ENCODE measurements at places on chromosomes 6 and 20. TPM values are rescaled to one million over a fixed set of nuclear protein-coding genes. Genes with fewer than 3 reads are reported as not detected.

- no peak for DNase-seq
- no peaks in the 10 kb centered on the region for H3K4me1 ChIP-seq
- H3K4me3 ChIP-seq, result no peak overlapping the region
- no peaks in the 10 kb centered on the region for H3K36me3 ChIP-seq
- no peaks in the 10 kb centered on the region for H3K27me3 ChIP-seq
Measured at GRCh38 chr6:91114123-91114708, 527.3 kb upstream of the MAP3K7 start.

DNA sequence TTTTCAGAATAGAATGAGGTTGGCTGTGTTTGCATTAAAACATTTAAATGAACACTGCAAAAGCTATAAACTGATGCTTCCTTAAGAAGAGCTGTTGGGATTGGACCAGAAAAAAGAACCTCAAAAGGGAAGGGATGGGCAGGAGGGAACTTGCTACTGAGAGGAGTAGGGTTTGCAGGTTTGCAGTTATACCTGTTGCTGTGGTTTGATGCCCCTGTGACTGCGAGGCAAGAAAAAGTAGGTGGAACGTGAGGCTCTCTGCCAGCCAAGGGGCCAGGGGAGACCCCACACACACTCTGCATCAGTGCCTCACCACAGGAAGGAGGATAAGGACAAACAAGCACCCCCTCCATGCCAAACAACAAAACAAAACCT is 197.2 kb downstream of the BCAS1 start:
- H3K4me3 ChIP-seq, result peak overlapping the region; percentile 73
- no peaks in the 10 kb centered on the region for H3K36me3 ChIP-seq
- peak overlapping the region; percentile 83 for H3K27ac ChIP-seq
- H3K27me3 ChIP-seq, result no peaks in the 10 kb centered on the region
- no peak for DNase-seq

GRCh38 chr20:9616833-9617461 is 102.6 kb downstream of the LAMP5 start:
- no peaks in the 10 kb centered on the region for H3K36me3 ChIP-seq
- peak; percentile 76 for DNase-seq
- no peak overlapping the region for H3K4me3 ChIP-seq
- no peak overlapping the region for H3K27ac ChIP-seq

- H3K4me1 ChIP-seq, result no peaks in the 10 kb centered on the region
- no peak for DNase-seq
- H3K4me3 ChIP-seq, result no peak overlapping the region
- no peaks in the 10 kb centered on the region for H3K27me3 ChIP-seq
- peaks cover 38% of the 10 kb centered on the region for H3K36me3 ChIP-seq
Measured at GRCh38 chr6:31882344-31882743, 3.5 kb upstream of the SLC44A4 start.

DNA sequence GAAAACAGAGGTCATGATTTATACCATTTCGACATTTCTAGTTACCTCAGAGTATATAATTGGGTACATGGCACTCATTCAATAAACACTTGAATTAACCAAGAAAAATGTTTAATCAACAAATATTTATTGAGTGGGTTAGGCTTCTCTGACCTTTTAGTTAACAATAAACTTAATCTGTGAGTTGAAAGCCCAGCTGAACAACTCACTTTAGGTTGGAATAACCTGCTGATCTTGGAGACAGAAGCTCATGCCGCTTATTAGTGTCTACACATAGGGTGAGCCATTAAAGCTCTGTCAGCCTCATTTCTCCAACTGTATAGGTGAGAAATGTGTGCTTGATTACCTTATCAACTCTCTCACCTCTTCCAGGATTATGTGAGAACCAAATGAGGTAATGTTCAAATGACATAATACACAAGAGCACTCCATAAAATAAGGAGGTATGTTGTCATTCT is 98.2 kb upstream of the DTNBP1 start:
- H3K27ac ChIP-seq, result no peak overlapping the region
- peaks cover 5% of the 10 kb centered on the region for H3K27me3 ChIP-seq
- no peak for DNase-seq
- no peaks in the 10 kb centered on the region for H3K36me3 ChIP-seq

GRCh38 chr6:73943411-73943810 is 247.4 kb downstream of the CD109 start:
- H3K27ac ChIP-seq, result no peak overlapping the region
- H3K27me3 ChIP-seq, result peaks cover 2% of the 10 kb centered on the region
- no peaks in the 10 kb centered on the region for H3K36me3 ChIP-seq
- H3K4me3 ChIP-seq, result no peak overlapping the region

- H3K36me3 ChIP-seq, result no peaks in the 10 kb centered on the region
- H3K27ac ChIP-seq, result no peak overlapping the region
- H3K4me1 ChIP-seq, result no peaks in the 10 kb centered on the region
Measured at GRCh38 chr6:17847203-17847760, 140.2 kb downstream of the KIF13A start.

- H3K4me3 ChIP-seq, result no peak overlapping the region
- no peak for DNase-seq
- no peaks in the 10 kb centered on the region for H3K36me3 ChIP-seq
- H3K27me3 ChIP-seq, result peaks cover 2% of the 10 kb centered on the region
- H3K4me1 ChIP-seq, result no peaks in the 10 kb centered on the region
Measured at GRCh38 chr20:48102931-48103660, 317.8 kb upstream of the SULF2 start.

DNA sequence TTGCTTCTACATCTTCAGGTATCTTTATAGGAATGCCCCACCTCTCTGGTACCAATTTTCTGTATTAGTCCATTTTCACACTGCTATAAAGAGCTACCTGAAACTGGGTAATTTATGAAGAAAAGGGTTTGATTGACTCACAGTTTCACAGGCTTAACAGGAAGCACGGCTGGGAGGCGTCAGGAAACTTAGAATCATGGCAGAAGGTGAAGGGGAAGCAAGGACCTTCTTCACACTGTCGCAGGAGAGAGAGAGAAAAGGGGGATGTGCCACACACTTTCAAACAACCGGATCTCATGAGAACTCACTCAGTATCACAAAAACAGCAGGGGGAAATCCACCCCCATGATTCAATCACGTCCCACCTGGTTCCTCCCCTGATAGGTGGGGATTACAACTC is 24.4 kb upstream of the LY86 start:
- peaks cover 3% of the 10 kb centered on the region for H3K27me3 ChIP-seq
- peaks cover 2% of the 10 kb centered on the region for H3K36me3 ChIP-seq
- no peak overlapping the region for H3K27ac ChIP-seq
- no peak for DNase-seq
- peaks cover 29% of the 10 kb centered on the region for H3K4me1 ChIP-seq

Gene HSPA1A
- total RNA-seq, result 64.7 TPM

GRCh38 chr6:135195522-135195921 is 14.4 kb downstream of the MYB start:
- H3K27ac ChIP-seq, result no peak overlapping the region
- H3K4me3 ChIP-seq, result no peak overlapping the region
- DNase-seq, result no peak
- H3K36me3 ChIP-seq, result peaks cover 66% of the 10 kb centered on the region
- H3K4me1 ChIP-seq, result peaks cover 22% of the 10 kb centered on the region
- H3K27me3 ChIP-seq, result no peaks in the 10 kb centered on the region

DNA sequence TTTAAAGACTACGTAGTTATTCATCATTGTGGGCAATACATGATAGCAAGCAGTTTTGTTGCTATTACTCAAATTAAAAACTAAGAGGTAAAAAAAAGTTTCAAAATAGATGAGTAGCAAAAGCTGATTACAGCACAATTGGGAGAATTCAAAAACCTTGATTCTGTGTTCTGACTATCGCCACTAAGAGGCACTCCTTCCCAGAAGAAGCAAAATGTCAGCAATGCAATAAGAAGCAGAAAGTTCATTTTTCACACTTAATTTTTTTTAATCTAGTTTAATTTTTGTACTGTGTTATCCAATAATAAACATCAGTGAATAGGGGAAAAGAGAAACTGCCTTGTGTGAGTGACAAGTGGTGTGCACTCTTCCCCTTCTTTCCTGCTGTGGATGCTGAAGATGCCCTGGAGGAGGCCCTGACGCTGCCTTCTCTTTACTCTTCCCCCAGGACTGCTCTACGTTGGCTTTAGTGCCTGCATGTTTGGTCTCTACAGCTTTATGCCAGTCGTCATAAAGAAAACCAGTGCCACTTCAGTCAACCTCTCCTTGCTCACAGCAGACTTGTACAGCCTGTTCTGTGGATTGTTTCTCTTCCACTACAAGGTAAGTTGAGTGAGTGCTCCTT is 263.2 kb upstream of the PLN start:
- H3K27ac ChIP-seq, result no peak overlapping the region
- no peaks in the 10 kb centered on the region for H3K36me3 ChIP-seq
- no peak for DNase-seq
- peaks cover 2% of the 10 kb centered on the region for H3K4me1 ChIP-seq

- H3K36me3 ChIP-seq, result peaks cover 8% of the 10 kb centered on the region
- H3K4me1 ChIP-seq, result no peaks in the 10 kb centered on the region
- no peak for DNase-seq
- H3K4me3 ChIP-seq, result no peak overlapping the region
- no peak overlapping the region for H3K27ac ChIP-seq
Measured at GRCh38 chr6:121201105-121201504, 133.2 kb downstream of the TBC1D32 start.

Gene ZNF311
- 0.98 TPM for total RNA-seq

DNA sequence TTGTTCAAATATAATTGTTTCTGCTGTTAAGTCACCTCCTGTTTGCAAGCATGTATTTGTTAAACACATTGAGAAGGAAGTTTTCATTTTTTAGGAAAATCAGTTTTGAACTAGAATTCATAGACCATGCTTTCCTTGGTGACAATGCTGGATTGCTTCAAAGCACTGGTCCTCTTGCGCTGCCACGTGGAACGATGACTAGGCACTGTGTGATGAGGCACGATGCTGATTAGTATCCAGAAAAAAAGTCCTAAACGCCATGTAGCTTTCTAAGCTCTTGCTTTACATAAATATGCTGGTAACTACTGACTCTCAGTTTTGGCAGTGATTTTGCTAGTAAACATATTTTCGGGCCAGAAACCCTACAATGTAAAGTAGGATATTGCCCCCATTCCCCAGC is 11.1 kb upstream of the EXOC2 start:
- no peak overlapping the region for H3K4me3 ChIP-seq
- DNase-seq, result no peak
- peaks cover 13% of the 10 kb centered on the region for H3K27me3 ChIP-seq
- no peaks in the 10 kb centered on the region for H3K36me3 ChIP-seq

DNA sequence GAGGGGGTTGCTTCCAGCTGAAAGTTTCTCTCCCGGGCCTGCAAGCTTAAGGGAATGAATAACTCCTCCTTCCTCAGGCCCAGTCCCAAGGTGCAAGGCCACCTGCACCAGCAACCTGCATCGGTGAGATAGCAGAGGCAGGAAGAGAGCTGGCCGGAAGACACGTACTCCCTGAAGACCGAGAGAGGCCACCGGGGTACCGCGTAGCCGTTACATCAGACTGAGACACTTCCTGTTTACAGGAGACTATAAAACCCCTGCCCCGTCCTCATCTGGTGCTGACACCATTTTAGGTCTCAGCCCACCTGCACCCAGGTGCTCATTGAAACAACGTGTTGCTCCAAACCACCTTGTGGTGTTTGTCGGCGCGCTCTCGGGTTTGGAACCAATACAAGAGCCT is 60.5 kb upstream of the PRND start:
- peak; percentile 69 for DNase-seq
- peaks cover 5% of the 10 kb centered on the region for H3K27me3 ChIP-seq
- peak overlapping the region; percentile 77 for H3K27ac ChIP-seq
- peak overlapping the region; percentile 23 for H3K4me3 ChIP-seq
- H3K4me1 ChIP-seq, result peaks cover 30% of the 10 kb centered on the region

Gene MROH8
- total RNA-seq, result 4.5 TPM

- H3K27me3 ChIP-seq, result peaks cover 33% of the 10 kb centered on the region
- peaks cover 8% of the 10 kb centered on the region for H3K4me1 ChIP-seq
- DNase-seq, result no peak
- no peak overlapping the region for H3K27ac ChIP-seq
Measured at GRCh38 chr6:104941729-104942091, 15.2 kb upstream of the LIN28B start.

Gene C6orf132
- total RNA-seq, result 0.14 TPM

DNA sequence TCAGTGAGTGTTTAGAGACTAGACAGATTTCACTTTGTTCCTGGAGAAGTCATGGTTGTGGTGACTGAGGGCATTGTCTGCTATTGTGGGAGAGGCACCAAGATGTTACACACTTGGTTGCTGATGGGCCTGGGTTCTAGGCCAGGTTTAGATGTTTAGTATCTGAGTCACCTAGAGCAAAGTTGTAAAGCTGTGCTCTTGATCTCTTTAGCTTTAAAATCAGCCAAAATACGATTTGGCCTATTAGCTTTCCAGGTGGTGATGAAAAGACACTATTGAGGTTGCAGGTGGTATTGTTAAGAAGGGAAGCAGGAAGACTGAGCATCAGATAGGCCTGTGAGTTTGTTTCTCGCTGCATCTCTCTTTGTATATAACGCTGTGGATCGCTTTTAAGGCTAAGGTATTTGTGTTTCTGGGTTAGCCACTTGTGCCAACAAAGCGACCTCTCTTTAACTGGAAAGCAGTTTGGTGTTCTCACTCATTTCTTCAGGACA is 48.6 kb downstream of the FOXO3 start:
- no peak overlapping the region for H3K27ac ChIP-seq
- no peak for DNase-seq
- peaks cover 32% of the 10 kb centered on the region for H3K4me1 ChIP-seq
- H3K36me3 ChIP-seq, result peaks cover 6% of the 10 kb centered on the region
- no peaks in the 10 kb centered on the region for H3K27me3 ChIP-seq

DNA sequence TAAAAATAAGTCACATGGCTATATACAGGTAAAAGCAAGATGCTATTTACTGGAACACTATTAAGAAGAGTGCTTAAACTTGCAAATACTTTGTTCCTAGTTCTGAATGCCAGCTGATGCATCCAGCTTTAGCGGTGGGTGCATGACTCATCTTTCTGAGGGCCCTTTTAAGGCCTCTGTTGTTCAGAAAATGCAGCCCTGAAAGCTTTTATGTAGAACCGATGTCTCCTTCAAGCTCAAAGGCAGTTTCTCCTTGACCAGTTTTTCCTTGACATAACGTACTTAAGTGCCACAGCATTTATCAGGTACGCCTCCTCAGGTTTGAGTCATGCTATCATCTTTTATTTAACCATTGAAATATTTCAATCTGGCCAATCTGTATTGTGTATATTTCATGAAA is 82.8 kb downstream of the MLIP start:
- H3K4me3 ChIP-seq, result no peak overlapping the region
- no peaks in the 10 kb centered on the region for H3K4me1 ChIP-seq
- DNase-seq, result no peak
- H3K27me3 ChIP-seq, result no peaks in the 10 kb centered on the region
- H3K36me3 ChIP-seq, result no peaks in the 10 kb centered on the region
- H3K27ac ChIP-seq, result no peak overlapping the region

Gene CRISP2
- not detected for total RNA-seq
